ENCODE measurements at places on chromosomes 11 and 22.

DNA sequence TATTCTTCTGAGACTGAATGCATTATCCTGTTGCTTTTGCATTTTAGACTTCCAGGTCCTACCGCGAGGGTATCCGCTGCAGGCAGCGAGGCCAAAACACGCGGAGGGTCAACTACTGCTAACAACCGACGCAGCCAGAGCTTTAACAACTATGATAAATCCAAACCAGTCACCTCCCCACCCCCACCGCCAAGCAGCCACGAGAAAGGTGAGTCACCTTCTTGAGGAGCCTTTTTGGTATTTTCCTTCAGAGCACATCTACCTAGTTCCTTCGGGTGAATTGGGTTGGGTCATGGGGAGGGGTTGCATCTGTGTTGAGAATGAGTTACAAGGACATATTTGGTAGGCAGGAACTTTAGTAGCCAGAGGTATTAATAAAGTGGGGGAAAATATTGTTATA is 179.8 kb downstream of the NAV2 start:
- no peak for DNase-seq

GRCh38 chr11:100141201-100141600 is 545.9 kb upstream of the ARHGAP42 start:
- no peak for DNase-seq

- DNase-seq, result no peak
Measured at GRCh38 chr11:17720796-17721171, 1.4 kb downstream of the MYOD1 start.

- DNase-seq, result no peak
Measured at GRCh38 chr22:31206896-31207687, 5.0 kb upstream of the LIMK2 start.

DNA sequence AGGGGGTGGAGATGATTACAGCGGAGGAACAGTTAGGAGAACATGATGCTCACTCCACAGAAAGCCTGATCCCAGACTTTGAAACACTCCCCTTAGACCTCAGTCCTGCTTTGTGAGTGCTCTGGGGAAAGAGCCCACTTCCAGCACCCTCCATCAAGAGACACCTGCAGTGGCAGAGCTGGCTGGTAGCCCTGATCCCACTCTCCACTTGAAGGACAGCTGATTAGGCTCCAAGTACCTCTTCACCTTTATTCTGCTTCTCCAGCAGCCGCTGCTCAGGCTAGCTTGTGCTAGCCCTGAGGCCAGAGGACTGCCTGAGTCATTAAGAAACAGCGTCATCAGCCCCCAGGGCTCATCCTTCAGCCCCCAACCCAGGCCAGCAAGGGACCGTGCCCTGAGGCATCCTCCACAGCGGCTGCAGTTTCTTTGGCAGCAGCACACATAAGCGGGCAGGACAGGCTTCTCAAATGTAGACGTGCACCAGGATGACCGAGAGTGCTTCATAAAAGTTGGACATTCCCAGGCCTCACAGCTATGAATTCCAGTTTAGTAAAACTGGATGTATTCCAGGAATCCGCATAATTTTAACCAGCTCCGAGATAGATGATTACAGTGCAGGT is 146.0 kb upstream of the TBCEL start:
- no peak for DNase-seq

- no peak for DNase-seq
Measured at GRCh38 chr11:84541731-84542340, 1085.3 kb downstream of the DLG2 start.

DNA sequence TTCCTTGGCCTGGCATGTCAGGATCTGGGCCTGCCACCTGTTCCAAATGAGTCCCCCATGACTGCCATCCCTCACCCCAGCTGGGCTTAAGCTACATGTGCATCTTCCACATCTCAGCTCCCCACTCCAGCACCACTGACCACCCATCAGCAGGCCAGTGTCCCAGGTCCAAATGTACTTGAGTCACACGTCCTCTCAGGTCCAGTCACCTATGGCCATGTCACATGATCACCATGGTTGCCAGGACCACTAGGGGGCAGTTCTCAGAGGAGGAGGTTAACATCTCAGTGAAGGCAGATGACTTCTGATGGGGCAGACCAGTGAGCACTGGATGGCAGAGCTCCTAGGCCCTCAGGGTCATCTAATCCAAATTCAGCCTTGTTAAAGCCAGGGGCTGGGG is 41.9 kb upstream of the WNT11 start:
- DNase-seq, result no peak

DNA sequence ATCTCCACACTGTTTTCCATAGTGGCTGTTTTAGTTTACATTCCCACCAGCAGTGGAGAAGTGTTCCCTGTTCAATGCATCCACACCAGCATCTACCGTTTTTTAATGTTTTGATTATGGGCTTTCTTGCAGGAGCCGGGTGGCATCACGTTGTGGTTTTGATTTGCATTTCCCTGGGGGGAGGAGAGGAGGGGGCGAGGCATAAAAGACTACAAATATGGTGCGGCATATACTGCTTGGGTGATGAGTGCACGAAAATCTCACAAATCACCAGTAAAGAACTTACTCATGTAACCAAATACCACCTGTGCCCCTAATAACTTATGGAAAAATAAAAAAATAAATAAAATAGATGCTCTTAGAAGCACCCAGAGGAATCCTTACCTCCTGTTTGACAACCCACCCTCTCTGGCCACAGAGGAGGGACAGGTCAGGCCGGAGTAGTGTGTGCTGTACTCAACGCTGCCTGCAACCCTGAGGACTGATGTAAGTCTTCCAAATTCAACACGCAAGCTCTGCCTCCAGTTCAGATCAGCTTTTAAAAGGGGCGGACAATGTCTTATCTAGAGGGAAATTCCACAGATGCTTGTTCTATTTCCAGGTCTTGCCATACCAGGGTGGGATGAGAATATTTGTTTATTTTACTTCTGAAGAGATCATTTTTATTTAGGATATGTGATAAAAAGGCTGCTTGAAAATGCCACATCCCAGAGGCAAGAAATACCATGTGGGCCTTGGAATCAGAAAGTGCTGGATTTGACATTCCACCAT is 329.6 kb upstream of the B3GAT1 start:
- DNase-seq, result no peak

DNA sequence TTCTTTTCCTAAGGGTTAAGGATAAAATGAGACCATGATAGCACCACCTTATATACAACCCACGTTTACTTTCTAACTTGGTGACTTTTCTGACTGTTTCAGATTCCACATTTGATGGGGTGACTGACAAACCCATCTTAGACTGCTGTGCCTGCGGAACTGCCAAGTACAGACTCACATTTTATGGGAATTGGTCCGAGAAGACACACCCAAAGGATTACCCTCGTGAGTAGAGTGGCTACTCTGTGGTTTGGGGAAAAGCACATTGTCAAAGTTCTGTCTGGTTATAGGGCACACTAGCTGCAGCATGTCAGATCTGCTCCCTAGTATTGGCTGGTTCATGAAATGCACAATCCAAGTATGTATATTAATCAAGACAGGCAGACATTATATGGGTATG is 117.3 kb downstream of the SPON1 start:
- no peak for DNase-seq
